MG63 (cell line): ENCODE measurements at places on chromosomes 13 and 19.

GRCh38 chr19:29963576-29963975 is 21.5 kb downstream of the URI1 start:
- no peak for DNase-seq

- DNase-seq, result peak; percentile 9
Observed at GRCh38 chr13:99827011-99827772, 144.4 kb downstream of the ZIC5 start.

DNA sequence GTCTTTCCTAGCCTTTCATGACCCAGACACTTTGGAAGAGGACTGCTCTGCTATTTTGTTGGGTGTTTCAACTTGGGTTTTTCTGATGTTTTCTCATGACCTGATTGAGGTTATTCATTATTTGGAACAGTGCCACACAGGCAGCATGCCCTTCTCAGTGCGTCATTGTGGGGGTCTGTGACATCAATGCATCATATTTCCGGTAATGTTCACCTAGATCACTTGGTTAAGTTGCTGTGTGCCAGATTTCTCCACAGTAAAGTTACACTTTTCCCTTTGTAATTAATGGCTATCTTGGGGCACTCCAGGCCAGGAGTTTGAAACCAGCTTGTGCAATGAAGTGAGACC is 124.4 kb downstream of the SIPA1L3 start:
- DNase-seq, result no peak

- no peak for DNase-seq
Observed at GRCh38 chr13:112965573-112966115, 3.4 kb upstream of the MCF2L start.

DNA sequence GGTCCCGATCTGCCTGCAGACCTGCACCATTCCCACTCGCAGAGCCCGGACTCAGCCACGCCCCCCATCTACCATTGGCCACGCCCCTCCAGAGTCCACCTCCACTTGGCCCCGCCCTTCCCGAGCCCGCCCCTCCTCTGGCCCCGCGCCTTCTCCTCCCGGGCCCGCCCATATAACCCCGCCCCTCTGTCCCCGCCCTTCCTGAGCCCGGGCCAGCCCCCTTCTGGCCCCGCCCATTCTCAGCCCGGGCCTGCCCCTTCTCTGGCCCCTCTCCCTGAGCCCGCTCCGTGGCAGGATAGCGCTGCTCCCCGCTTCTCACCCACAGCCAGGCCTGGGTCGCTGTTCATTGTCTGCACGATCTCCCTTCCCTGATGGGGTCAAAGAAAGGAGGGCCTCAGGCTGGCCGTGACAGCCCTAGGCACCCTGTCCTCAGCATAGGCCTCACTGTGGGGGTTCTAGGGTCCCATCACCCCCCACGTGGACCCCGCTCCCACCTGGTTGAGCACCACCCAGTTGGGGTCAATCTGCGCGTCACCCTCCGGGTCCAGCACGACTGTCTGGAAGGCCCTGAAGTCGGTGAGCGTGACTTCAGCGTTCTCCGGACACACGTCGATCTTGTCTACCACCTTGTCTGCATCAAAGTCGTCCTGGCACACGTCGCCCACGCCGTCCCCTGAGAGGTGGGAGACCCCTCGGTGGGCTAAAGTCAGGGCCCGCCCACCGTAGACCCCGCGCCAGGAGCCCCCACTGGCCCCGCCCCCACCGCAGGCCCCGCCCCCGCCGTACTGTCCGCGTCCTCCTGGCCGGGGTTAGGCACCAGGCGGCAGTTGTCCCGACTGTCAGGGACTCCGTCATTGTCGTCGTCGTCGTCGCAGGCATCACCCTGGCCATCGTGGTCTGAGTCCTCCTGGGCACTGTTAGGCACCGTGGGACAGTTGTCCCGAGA is 5.7 kb downstream of the COMP start:
- DNase-seq, result peak; percentile 75

- DNase-seq, result no peak
Observed at GRCh38 chr19:6925801-6926751, 38.7 kb downstream of the ADGRE1 start.

GRCh38 chr19:7460562-7460966 is 28.3 kb downstream of the PEX11G start:
- peak; percentile 39 for DNase-seq

GRCh38 chr13:80486402-80486801 is 145.5 kb upstream of the SPRY2 start:
- DNase-seq, result no peak

DNA sequence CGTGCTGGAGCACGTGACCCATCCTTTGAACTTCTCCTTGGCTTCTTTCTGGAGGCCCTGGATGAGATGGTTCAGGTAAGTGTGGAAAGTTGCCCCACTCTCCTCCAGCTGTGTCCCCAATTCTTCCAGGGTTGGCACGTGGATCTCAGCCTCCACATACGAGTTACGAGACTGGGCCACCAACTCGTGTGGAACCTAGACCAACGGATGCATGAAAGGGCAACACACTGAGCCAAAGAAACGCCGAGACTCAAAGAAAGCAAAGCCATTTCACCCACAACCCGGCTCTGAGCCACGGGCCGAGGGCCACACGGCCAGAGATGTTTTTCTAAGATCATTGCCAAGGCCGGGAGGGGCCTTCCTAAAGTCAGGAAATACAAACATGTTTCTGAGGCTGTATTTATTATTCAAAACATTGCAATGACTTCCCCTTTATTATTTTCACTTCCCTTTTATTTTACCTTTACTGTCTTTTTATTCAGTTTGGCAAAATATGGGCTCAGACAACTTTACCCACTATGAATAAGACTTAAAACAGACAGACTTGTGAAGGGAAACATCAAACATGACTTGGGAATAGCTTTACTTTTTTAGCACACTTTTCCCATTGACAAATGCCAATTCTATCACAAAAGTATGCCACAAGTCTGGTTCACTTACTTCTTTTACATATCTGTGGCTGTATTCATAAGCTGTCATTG is 94.6 kb downstream of the KL start:
- peak; percentile 77 for DNase-seq

DNA sequence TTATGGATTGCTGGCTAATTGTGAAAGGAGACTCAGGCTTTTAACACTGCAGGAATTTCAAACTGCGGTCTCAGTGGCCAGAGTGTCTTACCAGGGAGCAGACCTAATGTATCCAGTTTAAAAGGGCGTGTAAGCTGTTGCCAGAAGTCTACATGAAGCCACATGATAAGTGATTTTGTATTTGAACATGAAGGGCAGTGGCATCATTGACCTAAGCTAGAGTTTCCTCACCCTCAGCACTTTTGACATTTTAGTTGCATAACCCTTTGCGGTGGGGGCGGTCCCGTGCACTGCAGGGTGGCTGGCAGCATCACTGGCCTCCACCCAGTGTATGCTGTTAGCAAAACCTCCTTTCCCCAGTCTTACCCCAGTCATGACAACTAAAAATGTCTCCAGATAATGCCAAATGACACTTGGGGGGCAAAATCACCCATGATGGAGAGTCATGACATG is 23.7 kb upstream of the GPR18 start:
- DNase-seq, result peak; percentile 5

DNA sequence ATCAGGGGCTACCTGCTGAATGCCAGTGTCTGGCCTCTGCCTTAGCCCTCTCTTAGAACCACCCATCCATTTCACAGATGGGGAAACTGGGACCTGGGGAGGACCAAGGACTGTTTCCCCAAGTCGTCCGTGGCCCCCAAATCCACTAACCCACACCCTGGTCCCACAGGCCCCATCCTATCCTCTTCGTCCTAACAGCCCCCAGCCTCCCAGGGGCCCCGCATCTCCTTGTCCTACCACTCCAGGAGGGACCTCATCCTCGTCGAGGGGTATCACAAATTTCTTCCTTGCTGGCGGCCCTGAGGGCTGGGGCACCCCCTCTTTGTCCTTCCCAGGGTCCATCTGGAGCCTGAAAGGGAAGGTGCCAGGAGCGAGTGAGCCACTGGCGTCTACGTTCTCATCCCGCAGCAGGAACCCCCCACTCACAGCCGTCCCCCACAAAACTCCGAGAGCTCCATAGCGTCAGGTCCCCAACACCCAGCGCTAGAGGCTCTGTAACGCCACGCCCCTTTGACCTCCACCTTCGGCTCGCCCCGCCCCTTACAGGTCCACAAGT is 606 bp downstream of the ERCC1 start:
- no peak for DNase-seq

GRCh38 chr19:20776083-20777076 is at the start of gene ZNF66:
TSS of gene ZNF66 (plus strand) at chr19:20776304. CDS start at chr19:20776448, 144 bp downstream.
- peak; percentile 89 for DNase-seq

GRCh38 chr19:46784262-46785053 is 3.9 kb downstream of the SLC1A5 start:
- DNase-seq, result peak; percentile 98

- DNase-seq, result no peak
Observed at GRCh38 chr19:7211191-7211951, 82.8 kb downstream of the INSR start.

DNA sequence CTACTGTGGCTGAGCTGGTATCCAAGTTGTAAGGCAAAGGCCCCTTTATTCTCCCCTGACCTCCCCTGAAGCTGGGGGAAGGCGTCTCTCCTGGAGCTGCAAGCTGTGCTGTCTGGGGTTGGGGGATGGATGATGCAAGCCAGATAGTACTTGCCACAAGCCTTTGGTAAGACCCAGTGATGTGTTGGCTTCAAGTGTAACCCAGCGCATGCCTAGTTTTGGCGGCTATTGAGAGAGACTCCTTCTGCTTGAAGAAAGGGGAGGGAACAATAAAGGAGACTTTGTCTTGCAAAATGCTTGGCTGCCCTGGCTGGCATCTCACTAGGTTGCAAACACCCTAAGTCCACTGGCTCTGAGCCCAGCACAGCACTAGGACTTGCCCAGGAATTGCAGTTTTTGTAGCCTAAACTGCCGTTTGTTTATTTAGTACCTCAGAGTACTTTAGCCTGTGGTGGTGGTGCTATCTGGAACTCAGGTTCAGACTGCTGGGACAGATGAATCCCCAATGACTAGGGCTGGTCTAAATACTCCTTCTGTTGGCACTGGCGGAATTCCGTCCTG is 108.2 kb downstream of the TNFSF13B start:
- DNase-seq, result peak; percentile 52

GRCh38 chr19:14479975-14480699 is 5.0 kb upstream of the PTGER1 start:
- no peak for DNase-seq

GRCh38 chr13:65112531-65112941 is 2117.6 kb downstream of the PCDH9 start:
- DNase-seq, result no peak

- peak; percentile 36 for DNase-seq
Observed at GRCh38 chr19:54114340-54115108, 933 bp downstream of the TFPT start.

DNA sequence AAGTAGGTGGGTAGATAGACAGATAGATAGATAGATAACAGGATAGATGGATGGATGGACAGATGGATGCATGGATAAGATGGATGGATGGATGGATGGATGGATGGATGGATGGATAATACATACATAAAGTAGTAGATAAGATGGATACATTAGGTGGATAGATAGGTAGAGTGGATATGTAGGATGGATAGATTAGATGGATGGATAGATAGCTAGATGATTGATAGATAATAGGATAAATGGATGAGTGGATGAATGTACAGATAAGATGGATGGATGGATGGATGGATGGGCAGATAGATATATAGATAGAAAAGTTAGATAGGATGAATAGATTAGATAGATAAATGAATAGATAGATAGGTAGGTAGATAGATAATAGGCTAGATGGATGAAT is 2.1 kb downstream of the CYP4F3 start:
- DNase-seq, result no peak

GRCh38 chr13:25365720-25366235 is 6.0 kb upstream of the ATP8A2 start:
- DNase-seq, result no peak

GRCh38 chr19:17505223-17505622 is 6.2 kb upstream of the PGLS start:
- no peak for DNase-seq

DNA sequence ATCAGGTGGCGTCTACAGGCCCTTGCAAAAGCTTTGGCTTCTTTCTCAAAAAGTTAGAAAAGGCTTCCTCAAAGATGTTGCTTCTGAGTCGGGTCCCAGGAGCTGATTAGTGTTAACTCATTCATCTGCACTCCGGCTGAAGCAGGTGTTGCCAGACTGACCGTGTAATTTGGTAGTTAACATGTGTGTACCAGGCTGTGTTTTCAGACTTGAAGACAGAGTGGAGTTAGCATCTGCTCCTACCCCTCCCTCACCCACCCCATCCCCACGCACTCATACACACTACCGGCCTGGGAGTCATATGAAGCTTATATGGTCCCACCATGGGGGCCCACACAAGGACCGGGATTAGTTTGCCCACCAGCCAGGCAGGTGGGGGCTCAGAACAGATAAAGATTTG is 111.5 kb downstream of the DNAJC15 start:
- DNase-seq, result no peak

- DNase-seq, result no peak
Observed at GRCh38 chr13:88979465-88980175, 1308.4 kb downstream of the SLITRK5 start.

- DNase-seq, result no peak
Observed at GRCh38 chr19:47779524-47780214, 1.2 kb downstream of the SELENOW start.

GRCh38 chr19:18428787-18429674 is 8.9 kb downstream of the ISYNA1 start:
- DNase-seq, result no peak

- no peak for DNase-seq
Observed at GRCh38 chr13:42707048-42707447, 74.3 kb upstream of the FAM216B start.

- no peak for DNase-seq
Observed at GRCh38 chr13:108629181-108629752, at the start of gene MYO16. TSS of gene MYO16 (plus strand) at chr13:108629611. CDS start at chr13:108629845, 234 bp downstream.

- no peak for DNase-seq
Observed at GRCh38 chr19:18501832-18502231, 20.0 kb downstream of the ELL start.

- DNase-seq, result no peak
Observed at GRCh38 chr13:113052206-113052605, 53.4 kb upstream of the F7 start.

DNA sequence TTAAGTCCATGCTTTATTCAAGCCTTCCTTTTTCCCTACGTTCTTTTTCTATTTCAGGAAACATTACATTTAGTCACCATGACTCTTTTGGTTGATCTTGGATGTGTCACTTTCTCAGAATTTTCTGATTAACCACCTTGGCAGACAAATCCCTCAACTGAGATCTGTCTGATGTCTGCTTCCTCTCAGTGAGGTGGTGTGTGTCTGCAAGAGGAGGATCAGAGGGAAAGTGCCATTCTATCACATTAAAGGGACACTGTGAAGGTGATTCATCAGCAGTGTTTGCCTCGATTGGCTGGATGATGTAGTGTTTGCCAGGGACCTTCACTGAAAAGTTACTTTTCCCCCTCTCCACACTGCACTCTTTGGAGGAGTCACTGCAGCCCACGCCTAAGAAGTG is 3.0 kb upstream of the CCNP start:
- DNase-seq, result no peak

DNA sequence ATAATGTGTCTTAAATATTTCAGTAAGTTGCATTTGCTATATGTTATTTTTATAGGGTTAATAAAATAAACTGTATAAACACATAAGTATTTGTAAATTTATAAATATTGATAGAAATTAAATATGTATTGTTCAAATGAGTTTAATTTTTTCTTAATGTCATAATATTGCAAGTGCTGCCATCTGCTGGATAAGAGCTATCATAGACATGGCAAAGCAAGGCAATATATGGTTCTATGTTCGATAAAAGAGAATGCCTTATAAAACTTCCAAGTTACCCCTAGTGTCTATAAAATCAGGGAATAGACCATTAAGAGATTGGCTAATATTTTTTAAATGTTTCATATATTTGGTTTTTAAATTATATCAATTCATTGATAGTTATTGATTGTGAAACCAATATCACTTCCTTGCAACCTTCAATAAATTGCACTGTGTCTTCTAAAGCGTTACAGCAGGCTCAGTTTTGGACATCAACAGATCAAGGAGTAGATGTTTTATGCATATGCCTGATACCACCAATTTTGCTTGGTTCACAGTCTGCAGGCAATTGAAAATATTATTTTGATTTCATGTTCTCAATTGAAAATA is 29.0 kb upstream of the SLITRK6 start:
- DNase-seq, result no peak
